ENCODE measurements at places on chromosomes 16 and 17.

- no peak for DNase-seq
Measured at GRCh38 chr16:88387941-88388627, 5.3 kb downstream of the ZNF469 start.

- peak; percentile 86 for DNase-seq
Measured at GRCh38 chr17:43760254-43760852, 1.8 kb upstream of the SOST start.

- no peak for DNase-seq
Measured at GRCh38 chr16:86391486-86391885, 118.8 kb upstream of the FOXF1 start.

GRCh38 chr16:3065742-3066439 is 451 bp downstream of the IL32 start:
- DNase-seq = no peak

GRCh38 chr16:49675413-49675812 is 180.5 kb downstream of the ZNF423 start:
- DNase-seq = no peak

GRCh38 chr17:53058031-53058430 is 764.7 kb upstream of the KIF2B start:
- DNase-seq = no peak

Measured in mesothelial cell of epicardium (in vitro differentiated cells).